ENCODE measurements at places on chromosomes 7 and 10.

GRCh38 chr7:2508327-2509215, 11.0 kb upstream of the LFNG start:
- peak; percentile 40 for DNase-seq

- peak; percentile 76 for DNase-seq
These were observed 32.0 kb upstream of the HABP2 start for GRCh38 chr10:113520690-113521474.

DNA sequence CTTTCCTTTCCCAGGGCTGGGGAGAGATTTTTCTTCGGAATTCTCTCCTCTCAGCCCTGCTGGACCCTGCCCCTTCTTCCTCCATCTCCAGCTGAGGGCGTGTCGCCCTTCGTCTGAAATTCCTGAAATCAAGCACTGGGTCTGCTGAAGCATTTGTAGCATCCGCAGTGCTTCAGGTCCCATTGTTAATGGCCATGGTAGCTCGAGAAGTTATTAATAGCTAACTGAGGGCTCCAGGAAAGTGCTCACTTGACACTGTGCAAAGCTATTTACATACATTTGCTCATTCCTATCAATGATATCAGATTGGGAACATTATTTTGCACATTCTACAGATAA, 515 bp downstream of the FAM149B1 start:
- no peak for DNase-seq

- no peak for DNase-seq
These were observed 71.5 kb upstream of the NOBOX start for GRCh38 chr7:144474800-144475615.

DNA sequence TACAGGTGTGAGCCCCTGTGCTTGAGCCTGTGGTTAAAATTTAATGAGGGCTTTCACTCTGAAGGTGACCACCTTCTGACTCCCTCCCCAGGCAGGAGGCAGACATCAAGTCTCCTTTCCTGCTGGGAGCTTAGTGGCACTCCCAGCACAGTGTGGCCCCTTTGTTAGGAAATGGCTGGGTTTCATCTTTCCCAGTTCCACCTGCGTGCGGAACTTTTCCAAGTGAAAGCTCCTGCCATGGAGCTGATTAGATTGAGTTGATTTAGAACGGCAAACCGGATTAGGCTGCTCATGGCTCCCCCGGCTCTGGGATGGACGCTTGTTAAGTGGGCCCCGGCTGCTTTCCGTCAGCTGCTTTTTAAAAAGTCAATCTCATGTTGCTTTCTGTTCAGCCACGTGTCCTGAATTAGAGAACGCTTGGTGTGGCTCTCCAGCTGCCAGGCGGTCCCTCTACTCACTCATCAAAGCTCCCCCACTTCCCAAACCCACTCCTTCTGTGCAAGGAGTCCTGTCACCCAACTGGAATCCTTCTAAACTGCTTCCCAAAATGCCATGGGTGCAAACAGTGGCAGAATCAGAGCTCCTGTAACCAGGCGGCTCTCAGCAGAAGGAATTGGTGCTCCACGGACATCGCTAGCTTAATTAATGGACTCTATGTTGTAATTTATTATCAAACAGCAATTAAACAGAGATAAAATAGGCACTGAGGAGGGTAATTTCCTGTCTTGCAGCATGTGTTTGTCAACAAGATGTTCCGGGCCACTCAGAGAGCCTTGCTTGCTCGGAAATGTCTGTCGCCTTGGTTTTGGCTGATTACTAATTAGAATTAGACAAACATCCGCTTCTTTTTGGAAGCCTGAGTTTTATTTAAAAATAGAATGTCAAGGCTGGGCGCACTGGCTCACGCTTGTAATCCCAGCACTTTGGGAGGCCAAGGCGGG, 551.2 kb downstream of the GALNT17 start:
- no peak for DNase-seq

GRCh38 chr10:1677307-1677939, 59.9 kb downstream of the ADARB2 start:
- DNase-seq = no peak

- DNase-seq = peak; percentile 43
These were observed 11.8 kb upstream of the PDCD4 start for GRCh38 chr10:110859973-110860376.

- no peak for DNase-seq
These were observed 156.0 kb upstream of the NFE2L3 start for GRCh38 chr7:25996006-25996408.

- no peak for DNase-seq
These were observed 62.2 kb downstream of the CASD1 start for GRCh38 chr7:94571816-94572215.

DNA sequence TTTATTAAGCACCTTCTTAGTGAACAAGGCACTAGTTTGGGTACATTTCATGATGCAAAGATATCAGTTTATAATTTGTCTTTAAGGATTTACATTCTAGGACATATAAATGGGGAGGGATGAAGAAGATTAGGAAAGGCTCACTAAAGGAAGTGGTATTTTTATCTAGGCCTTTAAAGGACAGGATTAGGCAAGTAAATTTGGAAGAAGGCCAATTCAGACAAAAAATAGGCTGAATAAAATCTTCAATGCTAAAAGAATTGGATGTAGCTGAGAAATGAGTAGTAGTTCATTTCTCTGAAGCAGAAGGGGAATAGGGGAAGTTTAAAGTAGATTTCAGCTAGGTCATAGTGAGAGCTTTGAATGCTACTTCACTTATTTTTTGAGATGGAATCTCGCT, 4.8 kb upstream of the FAM24B start:
- peak; percentile 39 for DNase-seq

- no peak for DNase-seq
These were observed 61.8 kb downstream of the PYROXD2 start for GRCh38 chr10:98353170-98353569.

DNA sequence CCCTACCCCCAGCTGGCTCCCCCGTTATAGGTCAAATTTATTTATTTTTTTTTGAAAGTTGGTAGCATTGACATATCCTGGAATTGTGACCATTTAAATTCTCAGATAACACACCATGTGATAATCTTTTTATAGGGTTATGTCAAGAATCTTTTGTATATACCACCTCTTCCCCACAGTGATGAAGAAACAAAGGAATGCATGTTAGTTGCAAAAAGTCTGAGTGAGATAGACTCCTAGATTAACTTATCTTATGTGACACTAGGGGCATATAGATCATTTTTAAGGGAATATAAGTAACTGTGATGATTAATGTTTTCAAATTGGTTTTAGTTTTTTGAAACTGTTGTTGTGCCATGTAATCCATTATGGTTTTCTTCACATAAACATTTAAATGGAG, 68.3 kb downstream of the MLLT10 start:
- DNase-seq = no peak

- DNase-seq = no peak
These were observed 28.0 kb downstream of the COL17A1 start for GRCh38 chr10:104057717-104058116.

GRCh38 chr10:114045136-114046086, 1.7 kb downstream of the ADRB1 start:
- no peak for DNase-seq

- DNase-seq = peak; percentile 91
These were observed 83.6 kb downstream of the KMT2E start for GRCh38 chr7:105097619-105098018.

GRCh38 chr10:113340282-113340681, 212.6 kb upstream of the HABP2 start:
- no peak for DNase-seq

DNA sequence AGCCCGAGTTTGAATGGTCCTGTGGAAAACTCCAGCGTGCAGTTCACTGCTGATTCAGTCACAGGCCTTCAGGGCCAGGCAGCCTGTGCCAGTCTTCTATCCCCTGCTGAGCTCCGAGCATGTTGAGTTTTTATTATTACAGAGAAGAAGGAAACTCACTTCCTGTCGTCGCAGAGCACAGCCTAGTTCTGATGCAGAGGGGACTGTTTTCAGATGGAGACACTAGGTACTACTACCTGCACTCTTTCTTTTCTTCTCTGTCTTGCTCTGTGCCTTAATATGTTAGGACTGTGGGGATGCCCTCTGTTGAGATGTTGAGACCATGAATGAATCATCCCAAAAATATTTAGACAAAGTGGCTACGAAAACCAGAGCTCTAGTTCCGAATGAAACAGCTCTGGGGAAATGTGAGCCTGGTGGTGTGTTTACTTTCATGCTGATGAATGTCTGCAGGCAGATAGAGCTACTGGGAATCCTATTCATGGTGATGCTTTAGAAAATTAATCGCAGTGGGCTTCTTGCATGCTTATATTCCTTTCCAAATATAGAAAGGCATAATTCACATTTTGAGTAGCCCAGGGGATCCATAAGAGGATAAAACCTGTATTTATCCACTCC, 29.6 kb downstream of the CASP7 start:
- peak; percentile 62 for DNase-seq

- no peak for DNase-seq
These were observed 19.7 kb upstream of the GDI2 start for GRCh38 chr10:5832946-5833345.

DNA sequence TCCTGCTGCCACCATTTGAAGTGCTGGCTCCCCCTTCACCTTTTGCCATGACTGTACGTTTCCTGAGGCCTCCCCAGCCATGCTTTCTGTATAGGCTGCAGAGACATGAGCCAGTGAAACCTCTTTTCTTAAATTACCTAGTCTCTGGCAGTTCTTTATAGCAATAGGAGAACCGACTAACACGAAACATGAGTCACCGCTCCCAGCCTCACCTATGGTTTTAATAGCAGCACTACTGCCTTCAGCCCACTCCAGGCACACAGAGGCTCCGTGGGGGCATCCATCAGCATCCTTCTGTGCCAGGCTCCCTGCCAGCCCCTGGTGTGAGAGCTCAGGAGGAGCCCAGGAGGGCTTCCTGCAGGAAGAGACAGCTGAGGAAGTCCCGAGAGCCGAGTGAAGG, 5.5 kb upstream of the ZNF316 start:
- DNase-seq = no peak

DNA sequence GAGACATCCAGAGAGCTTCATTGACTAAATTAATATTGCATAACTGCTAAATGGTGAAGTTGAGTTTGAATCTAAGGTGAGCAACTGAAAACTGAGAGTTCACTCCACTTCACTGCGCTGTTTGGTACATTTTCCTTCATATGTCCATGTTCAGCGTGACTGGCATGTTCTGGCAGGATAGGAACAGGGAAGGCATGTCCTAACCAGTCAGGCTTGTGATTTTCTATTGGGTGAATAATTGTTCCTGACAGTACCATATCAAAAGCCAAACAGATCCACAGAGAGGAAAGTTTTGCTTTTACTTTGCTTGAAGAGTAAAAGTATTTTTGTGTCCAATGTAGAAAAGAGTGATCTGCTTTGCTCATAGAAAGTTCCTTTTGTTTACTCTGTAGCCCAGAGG, 53.2 kb downstream of the WDFY4 start:
- DNase-seq = no peak

GRCh38 chr10:78288663-78289062, 255.0 kb downstream of the RPS24 start:
- DNase-seq = no peak

DNA sequence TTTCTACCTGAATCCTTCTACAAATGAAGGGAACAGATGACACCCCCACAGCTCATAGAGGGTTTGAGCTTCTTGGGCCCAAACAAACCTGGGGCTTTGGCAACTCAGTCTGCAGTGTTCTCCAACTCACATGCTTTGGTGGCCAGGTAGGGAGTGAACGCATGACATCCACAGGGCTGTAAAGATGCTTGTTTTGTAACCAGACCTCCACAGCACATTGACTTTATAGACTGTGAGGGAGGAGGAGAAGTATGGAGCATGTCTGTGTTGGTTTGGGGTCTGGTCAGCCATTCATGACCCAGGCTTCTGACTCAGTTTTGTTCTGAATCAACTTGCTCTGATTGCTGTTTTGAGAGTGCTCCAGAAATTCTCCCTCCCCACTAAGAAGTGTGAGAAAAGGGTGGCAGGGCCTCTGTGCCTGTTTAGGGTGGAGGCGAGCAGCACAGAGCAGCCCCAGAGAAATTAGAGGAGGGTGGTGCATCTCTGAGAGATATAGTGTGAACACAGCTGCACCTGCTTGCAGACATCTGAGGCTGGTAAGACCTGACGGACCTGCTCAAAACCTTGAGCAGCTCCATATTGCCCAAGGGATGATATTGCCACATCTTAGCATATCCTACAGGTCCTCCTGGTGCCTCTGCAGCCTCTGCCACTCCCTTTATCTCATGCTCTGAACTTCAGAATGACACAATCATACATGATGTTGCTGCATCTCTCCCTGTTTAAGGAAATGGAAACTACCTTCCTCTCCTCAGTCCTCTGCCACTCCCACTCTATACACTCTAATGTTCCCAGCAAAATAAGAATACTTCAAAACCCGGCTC, 287.7 kb downstream of the ABCA13 start:
- no peak for DNase-seq

DNA sequence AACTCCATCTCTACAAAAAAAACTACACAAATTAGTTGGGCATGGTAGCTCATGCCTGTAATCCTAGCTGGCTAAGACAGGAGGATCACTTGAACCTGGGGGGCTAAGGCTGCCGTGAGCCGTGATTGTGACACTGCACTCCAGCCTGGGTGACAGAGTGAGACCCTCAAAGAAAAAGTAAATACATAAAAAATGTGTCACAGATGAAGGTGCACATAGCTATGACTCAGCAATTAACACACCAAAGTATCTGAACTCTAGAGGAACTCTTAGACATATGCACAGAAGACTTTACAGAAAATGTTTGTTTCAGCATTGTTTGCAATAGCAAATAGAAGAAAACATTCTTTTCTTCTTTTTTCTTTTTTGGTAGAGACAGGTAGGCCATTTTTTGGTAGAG, 8.3 kb downstream of the C10orf62 start:
- no peak for DNase-seq

GRCh38 chr7:2729031-2729892, 41.3 kb downstream of the AMZ1 start:
- DNase-seq = no peak

GRCh38 chr7:117173035-117173770, 149.7 kb downstream of the WNT2 start:
- DNase-seq = peak; percentile 10

DNA sequence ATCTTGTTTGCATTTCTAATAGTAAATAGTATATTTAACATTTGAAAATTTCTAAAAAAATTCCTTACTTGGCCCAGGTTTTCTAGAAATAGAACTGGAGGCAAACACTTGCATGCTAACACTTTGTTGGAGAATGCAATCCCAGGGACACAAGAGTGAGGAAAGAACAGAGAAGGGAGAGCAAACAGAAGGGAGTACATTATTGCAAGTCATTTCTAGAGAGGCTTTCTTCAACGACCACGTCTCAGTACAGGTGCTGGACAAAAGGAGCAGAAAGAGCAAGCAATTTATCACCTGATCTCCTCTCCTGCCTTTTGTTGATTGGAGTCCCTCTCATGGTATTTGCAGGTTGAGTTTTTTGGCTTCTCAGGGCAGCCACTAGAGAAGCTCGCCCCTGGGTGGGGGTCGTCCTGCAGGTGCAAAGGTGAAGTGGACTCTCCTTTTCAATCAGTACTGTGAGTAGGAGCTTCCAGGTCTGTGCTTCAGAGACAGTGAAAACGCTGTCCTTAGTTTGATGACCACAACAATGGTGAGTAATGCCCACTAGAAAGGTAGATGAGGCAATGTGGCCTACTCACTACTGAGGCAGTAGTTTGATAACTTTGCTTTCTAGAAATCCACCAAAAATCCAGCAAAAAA, 5.2 kb downstream of the CPED1 start:
- peak; percentile 78 for DNase-seq

- DNase-seq = no peak
These were observed 29.9 kb upstream of the PBLD start for GRCh38 chr10:68362590-68362989.
